ENCODE measurements at places on chromosomes 12 and 14.

GRCh38 chr14:26531894-26532293 lies 65.9 kb downstream of the NOVA1 start:
- DNase-seq: no peak

- DNase-seq: no peak
These were observed 17.1 kb upstream of the PAWR start for GRCh38 chr12:79707830-79708229.

- no peak for DNase-seq
These were observed 465.7 kb upstream of the FAR2 start for GRCh38 chr12:28683366-28683765.

GRCh38 chr12:120328228-120328627 lies 649 bp upstream of the PLA2G1B start:
- no peak for DNase-seq

DNA sequence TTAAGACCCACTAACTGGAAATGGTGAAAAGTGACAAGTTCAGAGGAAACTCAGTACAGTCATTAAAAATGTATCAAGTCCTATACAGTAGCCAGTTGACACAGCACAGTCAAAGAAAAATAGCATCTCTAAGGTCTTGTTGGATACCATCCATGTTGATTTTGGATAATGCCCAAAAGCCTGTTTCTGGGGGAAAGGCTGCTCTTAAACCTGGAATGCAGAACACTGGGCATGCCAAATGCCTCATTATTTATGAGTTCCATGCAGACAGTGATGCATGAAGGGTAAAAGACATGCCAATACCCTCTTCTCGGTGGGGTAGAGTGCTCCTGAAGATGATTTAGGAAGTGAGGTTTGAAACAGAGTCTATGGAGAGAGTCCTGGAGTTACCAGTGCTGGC lies 29.6 kb downstream of the KCNK13 start:
- DNase-seq: no peak

GRCh38 chr12:100733817-100734593 lies 60.6 kb upstream of the ANO4 start:
- DNase-seq: no peak

- DNase-seq: no peak
These were observed 50.3 kb downstream of the SLC38A1 start for GRCh38 chr12:46218322-46219095.

- no peak for DNase-seq
These were observed 153.7 kb upstream of the SRRM4 start for GRCh38 chr12:118827606-118828005.

DNA sequence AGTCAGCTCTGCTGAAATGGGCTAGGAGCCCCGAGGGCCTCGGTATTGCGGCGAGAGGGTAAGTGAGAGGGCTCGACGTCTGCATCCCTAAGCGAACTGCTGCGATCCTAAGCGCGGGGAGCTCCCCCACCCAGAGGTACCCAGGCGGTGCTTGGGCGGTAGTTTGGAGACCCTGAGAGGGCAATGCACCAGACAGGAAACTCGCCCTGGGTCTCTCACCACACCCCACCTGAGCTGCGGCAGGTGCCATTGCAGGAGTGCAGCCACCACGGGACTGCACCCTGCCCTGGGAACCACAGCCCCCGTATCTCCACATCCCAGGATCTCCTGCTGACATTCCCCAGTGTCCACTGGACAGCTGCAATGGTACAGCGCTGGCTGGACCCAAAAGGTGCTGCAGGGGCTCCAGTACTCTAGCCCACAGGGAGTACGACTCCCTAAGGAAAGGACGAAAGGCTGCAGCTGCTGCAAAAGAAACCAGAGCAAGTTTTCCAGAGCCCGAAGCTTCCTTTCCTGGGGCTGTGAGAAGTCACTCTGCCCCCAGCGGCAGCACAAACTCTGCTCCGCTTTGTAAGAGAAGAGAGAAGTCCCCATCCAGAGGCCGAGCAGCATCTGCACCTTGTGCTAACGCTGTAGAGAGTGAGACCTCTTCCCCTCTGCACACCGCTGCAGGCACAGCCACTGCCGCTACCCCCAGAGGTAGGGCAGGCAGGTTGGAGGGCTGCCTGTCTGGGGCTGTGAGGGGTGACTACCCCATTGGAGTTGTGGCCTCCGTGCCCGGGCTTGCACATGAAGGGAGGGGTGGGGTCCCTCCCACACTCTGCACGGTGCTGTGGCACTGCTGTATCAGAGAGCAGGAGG lies 31.1 kb upstream of the MON2 start:
- no peak for DNase-seq

DNA sequence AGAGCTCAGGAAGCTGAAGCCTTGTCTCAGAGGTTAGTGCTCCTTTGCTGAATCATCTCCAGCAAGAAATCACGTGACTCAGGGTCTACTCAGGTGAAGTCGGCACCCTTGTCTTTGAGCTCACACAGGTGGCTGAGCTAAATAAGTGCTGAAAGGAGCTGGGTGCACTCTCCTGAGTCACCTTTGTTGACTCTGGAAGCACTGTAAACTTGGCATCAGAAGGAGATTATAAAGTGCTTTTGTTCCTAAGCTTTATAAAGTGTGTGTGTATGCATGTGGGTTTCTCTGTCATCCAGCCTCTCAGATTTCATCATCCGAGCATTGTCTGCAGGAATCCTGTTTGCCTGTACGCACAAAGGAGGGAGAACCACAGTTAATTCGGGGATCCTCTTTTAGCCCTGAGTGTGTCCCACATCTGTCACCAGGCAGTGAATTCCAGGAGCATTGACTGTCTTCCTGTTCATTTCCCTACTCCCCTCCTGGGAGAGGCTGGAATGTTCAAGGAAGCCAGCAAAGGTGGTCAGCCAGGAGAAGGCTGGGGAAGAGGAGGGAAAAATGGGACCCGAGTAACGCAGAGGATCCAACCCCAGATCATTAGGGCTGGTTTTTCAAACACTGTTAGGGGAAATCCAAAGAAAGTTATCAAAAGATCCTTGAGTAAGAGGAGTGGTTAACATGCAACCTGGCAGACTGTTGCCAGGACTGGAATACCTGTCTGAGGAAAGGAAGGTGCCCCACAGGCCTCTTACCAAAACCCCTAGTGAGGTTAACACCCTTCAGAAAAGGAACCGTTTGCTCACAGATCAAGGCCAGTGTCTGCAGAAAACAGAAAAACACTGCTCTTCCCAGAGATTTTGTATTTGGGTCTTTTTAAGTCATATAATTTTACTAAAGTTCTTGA lies 157.5 kb upstream of the HIF1A start:
- no peak for DNase-seq

DNA sequence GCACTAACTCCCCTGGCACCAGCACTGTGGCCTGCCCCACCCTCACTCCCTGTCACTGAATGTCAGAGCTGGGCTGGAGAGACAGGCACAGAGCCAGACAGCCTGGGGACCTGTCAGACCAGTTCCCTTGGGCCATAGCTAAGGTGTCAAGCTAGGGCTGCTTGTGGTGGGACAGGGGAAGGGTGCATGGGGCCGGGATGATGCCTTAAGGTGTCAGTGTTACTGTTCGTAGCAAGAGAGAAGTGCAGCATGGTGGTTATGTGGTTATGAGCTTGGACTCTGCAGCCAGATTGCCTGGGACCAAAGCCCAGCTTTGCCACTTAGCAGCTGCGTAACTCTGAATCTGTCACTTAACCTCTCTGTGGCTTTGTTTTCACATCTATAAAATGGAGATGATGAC lies 3.8 kb downstream of the RAPGEF3 start:
- no peak for DNase-seq

DNA sequence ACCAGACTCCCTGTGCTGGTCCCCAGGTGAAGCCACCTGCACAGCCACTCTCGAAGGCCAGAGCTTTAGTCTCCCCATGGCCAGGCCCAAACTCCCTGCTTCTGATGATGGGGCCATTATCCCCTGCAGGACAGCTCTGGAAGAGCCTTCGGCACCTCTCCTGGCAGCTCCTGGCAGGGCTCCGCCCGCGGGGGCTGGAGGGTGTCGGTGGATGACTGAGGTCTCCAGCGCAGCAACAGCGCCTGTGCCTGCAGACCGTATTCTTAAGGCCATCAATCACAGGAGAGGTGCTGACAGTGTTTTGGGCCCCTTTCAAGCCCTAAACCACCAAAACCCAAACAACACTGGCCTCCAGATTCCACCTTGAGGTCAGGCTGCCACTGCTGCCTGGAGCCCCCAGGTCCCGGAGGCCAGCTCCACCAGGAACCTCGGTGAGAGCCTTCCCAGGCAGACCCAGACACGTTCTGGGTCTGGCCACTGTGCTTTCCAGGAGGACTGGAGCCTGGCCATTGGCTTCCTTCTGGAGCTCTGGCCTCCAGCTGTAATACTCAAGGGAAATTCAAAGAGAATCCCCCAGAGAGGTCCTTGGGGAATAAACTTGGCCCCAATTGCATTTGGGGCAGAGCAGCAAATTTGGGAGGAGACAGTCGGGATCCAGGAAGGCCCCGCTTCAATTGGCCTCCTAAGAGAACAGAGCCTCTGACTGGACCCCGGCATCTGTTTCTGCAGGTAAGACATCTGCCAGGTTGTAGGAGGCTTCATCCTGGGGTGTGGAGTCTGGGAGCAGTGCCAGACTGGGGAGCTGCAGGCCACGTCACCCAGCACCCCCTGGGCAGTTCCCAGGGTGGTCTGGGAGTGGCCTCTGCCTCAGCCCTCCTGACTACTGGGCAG lies 210.6 kb upstream of the RTL1 start:
- DNase-seq: no peak

DNA sequence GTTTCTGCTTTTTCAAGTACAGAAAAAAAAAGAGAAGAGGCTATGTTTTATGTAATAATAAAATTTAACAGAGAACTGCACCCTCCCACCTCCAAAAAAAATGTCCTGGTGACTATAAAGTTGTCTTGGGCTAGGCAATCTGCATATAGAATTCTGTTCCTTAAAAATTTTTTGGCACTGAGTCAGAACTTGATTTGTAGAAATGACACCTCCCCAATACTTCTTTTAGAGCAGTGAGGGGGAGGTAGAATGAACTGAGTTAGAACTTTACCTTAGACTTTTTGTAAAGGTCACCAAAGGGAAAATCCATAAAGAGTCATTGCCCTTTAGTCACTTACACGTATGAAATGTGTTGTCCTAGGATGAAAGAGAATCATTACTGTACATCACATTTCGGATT lies 80.0 kb downstream of the BTG1 start:
- no peak for DNase-seq

- no peak for DNase-seq
These were observed 422.5 kb downstream of the NRXN3 start for GRCh38 chr14:78592616-78593219.

DNA sequence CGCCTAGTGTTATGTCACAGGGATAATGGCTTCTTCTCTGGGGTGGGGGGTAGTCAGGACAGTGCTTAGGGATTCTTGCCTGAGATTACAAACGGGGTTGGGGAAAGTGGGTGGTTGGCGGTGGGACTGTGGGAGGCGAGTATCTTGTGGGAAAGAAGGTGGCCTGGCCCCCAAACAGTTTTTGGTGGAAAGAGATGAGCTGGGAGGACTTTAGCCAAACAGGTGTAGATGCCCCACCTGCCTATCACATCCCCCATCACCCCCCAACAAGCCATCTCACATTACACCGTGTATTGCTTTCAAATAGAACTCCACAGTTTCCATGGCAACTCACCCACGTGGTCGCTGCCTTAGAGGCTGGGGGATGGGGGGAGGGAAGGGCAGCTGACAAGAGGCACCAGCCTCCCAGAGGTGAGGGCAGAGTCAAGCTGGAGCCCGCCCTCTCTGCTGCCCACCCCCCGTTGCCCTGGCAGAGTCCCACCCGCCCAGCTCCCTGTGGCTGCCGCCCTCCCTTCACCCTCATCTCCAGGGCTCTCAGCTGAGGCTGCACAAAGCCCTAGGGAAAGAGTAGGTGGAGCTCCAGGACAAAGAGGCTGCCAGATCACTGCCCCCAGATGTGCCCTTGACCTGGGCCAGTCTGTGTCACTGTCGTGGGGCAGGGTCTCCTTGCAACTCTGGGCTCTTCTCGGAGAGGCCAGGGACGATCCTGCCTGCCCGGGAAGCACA lies 98.3 kb downstream of the LRRC74A start:
- DNase-seq: no peak

DNA sequence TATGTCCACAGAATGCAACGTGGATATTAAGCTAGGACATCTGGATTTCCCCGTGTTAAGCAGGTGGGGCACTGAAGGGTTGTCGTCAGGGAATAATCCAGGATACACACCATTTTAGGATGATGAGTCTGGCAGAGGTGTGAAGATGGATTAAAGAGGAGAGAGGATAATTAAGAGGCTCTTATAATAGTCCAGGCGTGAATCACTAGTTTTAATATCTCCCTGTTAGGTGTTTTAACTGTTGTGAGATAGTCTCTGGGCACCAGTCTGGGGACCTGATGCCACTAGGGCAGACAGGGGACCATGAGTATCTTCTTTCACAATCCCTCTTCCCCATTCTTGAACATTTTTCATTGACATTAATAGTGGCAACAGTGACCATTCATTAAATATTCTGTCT lies 216.7 kb downstream of the TBX5 start:
- no peak for DNase-seq

GRCh38 chr14:54763761-54764160 lies 138.9 kb downstream of the GCH1 start:
- no peak for DNase-seq

GRCh38 chr12:40726366-40726765 lies 34.1 kb downstream of the CNTN1 start:
- DNase-seq: no peak

- DNase-seq: no peak
These were observed 333.5 kb downstream of the NAV3 start for GRCh38 chr12:78164154-78164553.

DNA sequence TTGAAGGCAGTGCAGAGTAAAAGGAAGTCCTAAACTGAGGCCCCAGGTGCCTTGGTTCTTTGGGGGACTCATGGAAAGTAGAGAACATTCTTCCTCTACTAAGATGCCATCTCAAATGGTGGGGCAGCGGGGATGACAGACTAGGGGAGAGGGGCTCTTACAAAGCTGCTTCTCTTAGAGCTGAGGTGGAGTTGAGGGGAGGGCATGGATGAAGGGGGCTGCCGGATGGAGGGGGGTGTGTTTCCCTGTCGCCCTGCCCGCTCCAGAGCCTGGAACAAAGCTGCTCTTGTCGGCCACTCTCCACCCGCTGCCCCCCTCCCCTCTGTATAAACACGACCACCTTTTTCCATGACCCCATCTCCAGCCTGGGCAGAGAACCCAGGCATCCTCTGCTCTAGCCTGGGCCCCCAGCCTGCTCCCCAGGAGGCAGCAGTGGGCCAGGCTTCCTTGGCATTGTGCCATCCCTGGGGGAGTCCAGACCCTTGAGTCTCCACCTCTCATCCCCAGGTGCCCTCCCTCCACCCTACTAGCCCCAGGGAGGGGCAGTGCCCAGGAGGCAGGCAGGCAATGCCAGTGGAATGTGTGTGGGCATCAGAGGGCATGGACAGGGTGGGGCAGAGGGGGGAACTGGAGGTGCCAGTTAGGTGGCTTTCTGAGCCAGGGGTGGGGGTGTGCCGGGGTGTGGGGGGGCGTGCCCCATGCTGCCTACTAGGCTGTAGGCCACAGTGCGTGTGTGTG lies 1.7 kb downstream of the RARG start:
- no peak for DNase-seq

- no peak for DNase-seq
These were observed 46.9 kb upstream of the SLC16A7 start for GRCh38 chr12:59548930-59549329.

Data from stimulated activated CD8-positive, alpha-beta memory T cell treated with anti-CD3 and anti-CD28 coated beads, Interleukin-7, amount 100 ng/mL, for 1 hour (primary cell).